ENCODE measurements at places on chromosomes 11 and 22.

DNA sequence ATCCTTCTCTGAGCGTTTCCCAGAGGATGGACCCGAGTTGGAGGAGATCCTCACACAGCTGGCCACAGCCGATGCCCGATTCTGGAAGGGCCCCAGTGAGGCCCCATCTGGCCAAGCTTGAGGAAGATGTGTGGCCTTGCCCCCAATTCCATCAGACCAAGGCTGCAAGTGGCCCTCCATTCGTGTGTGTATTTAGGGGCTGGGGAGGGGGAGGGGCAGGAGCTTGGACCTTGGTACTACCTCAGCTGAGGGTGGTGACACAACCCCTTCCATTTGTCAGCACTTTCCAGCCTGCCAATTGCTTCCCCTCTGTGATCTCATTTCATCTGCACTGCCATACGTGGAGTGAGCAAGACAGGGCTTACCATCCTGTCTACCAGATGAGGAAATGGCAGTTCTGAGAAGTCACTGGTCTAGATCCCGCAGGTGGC is 1.3 kb upstream of the BBS1 start:
- no peak for DNase-seq

DNA sequence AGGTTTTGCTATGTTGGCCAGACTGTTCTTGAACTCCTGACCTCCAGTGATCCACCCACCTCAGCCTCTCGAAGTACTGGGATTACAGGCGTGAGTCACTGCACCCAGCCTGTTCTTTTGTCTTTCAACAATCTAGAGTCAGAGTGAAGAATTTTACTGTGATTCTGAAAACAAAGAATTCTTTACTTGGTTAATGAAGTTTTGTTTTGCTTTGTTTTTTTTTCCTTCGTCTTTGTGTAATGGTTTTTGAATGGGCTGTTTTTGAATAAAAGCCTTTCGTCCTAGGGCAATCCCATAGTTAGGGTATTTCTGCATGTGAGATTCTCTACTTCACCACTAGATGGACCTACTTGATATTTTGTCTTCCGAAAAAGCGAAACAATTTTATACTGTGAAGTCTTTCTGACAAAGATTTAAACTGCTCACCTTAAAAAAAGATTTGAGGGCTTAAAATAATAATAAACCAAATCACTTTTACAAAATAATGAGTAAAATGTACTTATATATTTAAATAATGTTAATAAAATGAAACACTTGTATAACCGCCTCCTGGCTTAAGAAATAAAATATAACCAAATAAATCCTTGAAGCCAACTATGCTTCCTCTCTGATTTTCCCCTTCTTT is 43.4 kb upstream of the SC5D start:
- no peak for DNase-seq

GRCh38 chr11:60918251-60918938 is 4.4 kb downstream of the TMEM109 start:
- no peak for DNase-seq

DNA sequence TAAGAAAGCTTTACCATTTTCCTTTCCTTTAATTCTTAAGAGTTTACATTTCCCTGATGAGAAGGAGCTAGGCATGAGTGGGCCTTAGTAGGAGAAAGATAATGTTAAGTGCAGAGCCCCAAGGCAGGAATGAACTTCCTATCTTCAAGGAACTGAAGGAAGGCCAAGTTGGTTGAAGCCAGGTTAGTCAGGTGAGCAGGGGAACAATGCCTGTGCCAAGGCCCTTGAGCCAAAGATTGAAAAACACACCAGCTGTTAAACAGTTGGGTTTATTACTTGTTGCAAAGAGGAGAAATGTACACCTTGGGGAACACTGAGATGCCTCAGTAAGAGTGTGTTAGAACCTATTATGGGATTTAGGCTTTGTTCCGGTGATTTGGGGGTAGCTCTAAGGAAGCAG is 10.0 kb downstream of the CNTF start:
- no peak for DNase-seq

GRCh38 chr11:59173080-59173963 is 1.4 kb downstream of the DTX4 start:
- no peak for DNase-seq

DNA sequence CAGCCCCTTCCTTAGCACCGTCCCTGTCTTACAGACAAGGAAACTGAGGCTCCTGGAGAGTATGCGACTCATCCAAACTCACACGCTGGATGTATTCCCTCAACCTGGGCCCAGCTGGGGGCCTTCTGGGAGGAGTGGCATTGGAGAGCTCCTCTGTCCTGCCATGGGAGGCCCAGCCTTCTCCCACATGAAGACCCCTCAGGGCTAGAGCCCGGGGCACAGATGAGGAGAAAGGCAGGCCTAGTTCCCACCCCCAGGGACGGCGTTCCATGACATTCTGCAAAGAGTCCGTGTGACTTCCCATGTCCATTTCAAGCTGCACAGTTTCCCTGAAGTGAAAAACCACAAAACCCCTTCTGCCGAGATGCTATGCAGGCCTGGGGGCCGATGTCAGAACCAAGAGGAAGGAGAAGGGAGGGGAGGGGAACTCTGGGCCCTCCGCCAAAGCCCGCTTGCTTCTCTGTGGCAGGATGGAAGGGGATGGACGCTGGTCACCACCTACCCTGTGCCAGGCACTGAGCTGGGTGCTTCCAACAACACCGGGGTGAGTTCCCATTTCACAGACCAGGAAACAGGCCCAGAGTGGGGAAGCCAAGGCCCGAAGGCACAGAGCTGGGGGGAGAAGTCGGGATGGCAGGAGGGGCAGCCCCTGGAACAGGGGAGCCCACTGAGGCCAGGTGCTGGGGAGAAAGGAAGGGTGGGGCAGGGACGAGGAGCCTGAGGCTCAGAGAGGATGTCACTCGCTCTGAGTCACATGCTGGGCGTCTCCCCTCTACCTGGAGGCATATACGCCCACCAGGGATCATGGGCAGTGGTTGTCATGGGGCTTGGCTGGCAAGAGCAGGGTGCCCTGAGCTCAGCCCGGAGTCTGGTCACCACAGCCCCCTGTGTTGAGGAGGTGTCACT is 15.7 kb downstream of the RAC2 start:
- DNase-seq: no peak

DNA sequence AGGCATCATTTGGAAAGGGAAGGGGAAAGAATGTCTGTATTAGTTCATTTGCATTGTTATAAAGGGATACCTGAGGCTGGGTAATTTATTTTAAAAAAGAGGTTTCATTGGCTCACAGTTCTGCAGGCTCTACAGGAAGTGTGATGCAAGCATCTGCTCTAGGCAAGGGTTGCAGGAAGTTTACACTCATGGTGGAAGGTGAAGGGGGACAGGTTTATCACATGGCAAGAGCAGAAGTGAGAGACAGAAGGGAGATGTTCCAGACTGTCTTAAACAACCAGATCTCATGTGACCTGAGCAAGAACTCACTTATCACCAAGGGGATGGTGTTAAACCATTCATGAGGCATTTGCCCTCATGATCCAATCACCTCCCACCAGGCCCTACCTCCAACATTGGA is 90.6 kb downstream of the CCDC83 start:
- no peak for DNase-seq

DNA sequence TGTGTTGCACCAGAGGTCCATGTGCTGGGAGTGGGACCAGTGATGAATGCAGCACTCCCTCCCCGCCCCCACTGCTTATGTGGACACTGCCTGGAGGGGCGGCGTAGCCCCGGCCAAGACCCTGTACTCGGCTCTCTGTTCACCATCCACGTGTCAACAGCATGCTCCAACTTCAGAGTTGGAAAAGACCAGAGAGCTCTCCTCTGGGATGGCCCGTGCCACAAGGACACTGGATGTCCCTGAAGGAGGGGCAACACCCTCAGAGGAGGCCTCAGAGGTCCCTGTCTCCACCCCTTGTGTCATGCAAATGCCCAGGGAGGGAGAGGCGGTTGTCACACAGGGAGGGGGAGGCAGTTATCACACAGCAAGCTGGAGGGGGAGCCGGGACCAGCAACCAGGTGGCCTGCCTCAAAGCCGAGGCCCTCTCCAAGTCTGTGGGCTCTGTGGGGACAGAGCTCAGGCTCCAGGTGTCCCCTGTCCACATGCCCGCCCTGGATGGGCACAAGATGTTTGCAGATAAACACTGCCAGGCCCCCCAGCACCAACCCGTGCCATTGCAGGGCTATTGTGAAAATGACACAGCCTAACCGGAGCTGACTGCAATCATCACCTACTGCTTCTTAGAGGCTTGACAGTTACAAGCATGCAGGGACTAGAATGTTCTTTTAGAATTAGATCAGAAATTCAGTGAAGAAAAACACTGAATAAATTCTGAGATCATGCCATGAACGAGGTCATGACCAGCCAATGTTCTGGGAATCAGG is 121.1 kb downstream of the PHF21B start:
- DNase-seq: no peak

GRCh38 chr11:100273066-100273815 is 413.8 kb upstream of the ARHGAP42 start:
- DNase-seq: no peak

GRCh38 chr11:12559011-12559410 is 115.2 kb upstream of the TEAD1 start:
- no peak for DNase-seq

DNA sequence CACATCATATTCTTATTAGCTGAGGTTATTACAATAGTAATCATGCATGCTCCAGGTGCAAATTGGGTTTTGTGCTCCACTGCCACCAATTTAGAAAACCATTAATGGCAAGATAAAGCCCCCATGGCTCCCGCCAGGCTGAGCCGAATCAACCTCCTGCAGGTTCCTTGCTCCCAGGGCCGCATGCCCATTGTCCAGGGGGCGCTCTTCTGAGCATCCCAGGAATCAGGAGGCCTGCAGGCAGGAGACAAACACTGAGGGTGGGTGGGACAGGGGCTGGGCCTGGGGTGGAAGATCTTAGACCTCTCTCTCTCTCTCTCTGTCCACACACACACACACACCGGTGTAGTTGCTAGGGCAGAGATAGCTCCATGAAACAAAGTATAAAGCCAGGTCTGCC is 57.4 kb downstream of the BUD13 start:
- no peak for DNase-seq

GRCh38 chr11:94574193-94574961 is 7.2 kb downstream of the PIWIL4 start:
- no peak for DNase-seq

DNA sequence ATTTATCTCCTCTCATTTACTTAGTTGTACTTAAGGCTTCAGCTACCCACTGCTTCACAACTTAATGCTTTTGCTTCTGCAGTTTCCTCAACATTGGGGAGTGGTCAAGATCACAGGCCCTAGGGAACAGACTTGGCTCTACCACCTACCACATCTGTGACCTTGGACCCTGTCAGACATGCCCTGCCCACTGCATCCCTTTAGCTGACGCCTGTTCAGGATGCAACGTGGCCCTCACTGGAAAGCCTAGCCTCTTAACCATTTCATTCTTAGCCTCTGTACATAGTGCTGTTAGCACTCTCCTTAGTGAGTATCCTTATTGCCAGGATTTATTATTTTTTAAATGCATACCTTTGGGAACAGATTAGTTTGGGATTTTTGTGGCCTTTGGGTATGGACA is 34.4 kb downstream of the TNRC6B start:
- no peak for DNase-seq

- no peak for DNase-seq
These were observed 19.5 kb upstream of the P2RY6 start for GRCh38 chr11:73252577-73253191.

- no peak for DNase-seq
These were observed 67.3 kb downstream of the PTPRJ start for GRCh38 chr11:48047616-48048015.

DNA sequence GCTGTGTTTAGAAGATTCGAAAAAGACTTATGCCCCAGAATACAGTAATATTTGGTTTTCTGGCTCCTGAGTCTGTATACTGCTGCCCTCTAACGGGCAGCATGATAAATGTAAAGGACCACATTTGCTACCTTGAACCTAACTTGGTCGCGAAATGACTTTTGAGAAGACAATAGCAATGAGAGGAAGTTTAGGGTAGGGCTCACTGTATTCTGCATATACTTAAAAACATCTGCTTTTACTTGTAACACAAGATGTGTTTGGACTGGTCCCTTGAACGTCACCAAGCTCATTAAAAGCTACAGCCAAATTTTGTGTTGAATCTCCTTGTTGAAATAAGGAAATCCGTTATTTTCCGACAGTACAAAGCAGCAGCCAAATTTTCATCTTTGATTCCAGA is 309.1 kb downstream of the SWAP70 start:
- DNase-seq: no peak

DNA sequence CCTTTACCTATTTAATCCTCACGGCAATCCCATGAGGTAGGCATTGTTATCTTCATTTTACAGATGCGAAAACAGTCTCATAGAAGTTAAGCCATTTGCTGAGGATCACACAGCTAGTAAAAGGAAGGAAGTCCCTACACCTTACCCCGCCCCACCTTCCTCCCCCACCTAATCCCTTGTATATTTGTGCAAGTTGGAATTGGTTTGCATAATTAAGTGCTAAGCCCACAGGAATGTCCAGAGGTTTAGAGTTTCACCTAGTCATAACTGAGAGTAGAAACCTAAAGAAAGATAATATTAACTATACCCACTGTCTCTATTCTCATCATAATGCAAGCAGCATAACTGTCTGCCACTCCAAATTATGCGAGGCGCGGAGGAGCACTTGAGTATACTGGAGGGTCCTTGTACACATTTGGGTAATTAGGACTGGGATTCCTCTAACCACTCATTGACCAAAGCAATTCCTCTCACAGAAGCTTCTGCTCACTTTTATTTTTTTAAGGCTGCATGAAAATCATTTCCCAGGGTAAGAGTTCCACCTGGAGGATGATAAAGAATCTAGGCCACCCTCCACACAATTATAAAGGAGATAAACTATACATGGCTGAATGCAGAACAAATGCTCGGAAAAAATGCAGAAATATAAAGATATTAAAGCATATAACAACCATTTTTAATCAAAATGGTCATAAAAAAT is 199.9 kb downstream of the FAM181B start:
- no peak for DNase-seq

GRCh38 chr11:45704635-45705034 is 39.2 kb upstream of the CHST1 start:
- no peak for DNase-seq

- no peak for DNase-seq
These were observed 20.6 kb downstream of the GRAMD1B start for GRCh38 chr11:123450623-123451022.

GRCh38 chr11:2256293-2256913 is 14.0 kb downstream of the ASCL2 start:
- DNase-seq: no peak

- no peak for DNase-seq
These were observed 36.3 kb upstream of the CABP7 start for GRCh38 chr22:29683536-29683935.

DNA sequence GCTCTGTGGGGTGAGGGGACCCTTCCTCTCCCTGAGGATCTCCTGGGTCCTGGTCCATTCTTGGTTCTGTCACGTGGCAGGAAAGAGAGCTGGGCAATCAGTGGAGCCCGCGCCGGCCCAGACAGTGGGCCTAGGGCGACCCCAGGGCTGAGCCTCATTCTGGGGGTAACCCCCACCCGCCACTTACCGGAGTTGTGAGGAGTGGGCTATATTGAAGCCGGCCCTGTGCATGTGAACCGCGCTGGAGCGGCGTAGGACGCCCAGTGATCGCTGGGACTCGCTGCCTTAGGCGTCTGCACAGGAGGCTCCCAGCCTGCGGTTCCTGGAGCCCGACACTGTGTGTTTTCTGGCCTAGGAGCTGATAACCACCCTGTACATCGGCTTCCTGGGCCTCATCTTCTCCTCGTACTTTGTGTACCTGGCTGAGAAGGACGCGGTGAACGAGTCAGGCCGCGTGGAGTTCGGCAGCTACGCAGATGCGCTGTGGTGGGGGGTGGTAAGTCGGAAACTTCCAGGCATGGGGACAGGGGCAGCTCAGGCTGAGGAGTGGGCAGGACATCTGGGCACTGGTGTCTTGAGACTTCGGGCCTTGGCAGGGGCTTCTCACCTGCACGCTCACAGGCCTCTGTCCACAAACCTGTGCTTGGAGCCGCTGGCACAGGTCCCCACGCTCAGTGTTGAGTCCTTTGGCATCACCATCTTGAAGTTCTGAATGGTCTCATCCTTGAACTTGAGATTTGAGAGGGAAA is 127.1 kb downstream of the KCNQ1OT1 start:
- no peak for DNase-seq
